ENCODE measurements at places on chromosomes 5 and 9.

DNA sequence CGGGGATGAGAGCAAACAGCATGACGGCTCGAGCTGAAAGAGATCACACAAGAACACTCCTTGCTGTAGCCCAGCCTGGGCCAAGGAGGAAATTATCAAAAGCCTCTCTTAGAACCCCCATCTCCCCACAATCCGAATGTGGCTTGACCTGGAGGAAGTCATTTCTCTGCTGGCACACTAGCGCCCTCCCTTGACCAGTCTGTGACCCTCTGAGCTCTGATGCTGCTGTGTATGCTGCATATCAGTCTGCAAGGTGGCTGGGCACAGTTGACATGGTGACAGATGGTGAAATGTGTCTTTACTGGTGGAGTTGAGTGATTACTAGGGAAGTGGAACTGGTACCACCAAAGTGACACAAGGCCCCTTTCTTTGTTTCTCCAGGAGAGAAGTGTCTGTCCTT is 3.3 kb downstream of the SLC46A2 start:
- no peak for DNase-seq

GRCh38 chr5:80275347-80275746 is 19.5 kb upstream of the SERINC5 start:
- no peak for DNase-seq

GRCh38 chr5:43422143-43422542 is 10.0 kb upstream of the CCL28 start:
- no peak for DNase-seq

DNA sequence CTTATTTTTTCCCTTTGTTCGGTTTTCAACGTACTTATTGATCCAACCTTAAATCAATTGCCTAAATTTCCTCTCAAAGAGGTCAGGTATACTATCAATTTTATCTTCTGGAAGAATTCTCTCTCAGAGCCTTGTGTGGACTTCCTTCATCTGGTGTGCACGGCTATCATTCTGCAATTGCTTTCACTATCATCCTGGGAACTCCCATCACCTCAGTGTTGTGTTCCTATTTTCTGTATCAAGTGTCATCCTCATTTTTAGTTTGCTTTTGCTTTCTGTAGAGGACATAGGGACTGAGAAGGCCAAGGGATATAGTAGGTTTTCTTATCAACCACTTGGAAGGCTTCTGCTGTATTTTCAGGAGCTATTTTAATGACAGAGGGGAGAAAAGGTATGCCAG is 11.3 kb downstream of the STOM start:
- DNase-seq = no peak

DNA sequence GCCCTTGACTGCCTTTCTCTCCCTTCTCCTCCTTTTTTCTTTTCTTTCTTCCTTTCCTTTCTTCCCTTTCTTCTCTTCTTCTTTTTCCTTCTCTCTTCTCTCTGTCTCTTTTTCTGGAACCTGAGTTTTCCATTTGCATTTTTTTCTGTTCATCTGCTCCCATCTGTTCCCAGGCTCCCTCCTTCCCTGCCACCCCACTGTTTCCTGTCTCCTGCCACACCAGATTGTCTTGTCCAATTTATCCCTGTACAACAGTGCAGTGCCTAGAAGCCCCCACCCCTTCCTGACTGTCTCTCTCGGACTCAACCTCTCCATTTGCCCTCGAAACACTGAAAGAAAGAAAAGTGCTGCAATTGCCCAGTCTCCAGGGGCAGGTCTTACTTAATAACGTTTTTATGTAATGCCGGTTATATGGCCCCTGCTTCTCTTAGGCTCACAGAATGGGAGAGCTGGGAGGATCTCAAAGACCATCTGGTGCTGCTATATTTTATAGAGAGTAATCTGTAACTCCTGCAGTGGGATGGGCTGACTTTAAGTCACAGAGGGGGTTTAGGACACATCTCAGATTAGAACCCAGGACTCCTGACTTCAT is 101.4 kb downstream of the RALGPS1 start:
- no peak for DNase-seq

DNA sequence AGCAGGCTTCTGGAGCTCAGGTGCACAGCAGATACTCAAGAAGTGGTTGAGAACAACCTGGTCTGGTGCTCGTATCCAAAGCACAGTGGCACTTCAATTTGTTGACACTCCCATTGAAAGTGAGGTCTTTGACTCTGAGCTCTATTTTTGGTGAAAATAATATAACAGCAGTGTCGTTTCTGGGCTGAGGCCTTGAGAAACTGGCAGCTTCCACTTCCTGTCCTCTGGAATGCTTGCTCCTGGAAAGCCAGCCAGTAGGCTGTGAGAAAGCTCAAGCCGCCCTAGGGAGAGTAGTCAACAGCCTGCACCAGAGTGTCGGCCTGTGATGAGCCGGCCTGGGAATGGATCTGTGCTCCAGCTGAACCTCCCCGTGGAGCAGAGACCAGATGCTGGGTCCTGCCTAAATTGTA is 6.8 kb upstream of the SUSD3 start:
- no peak for DNase-seq

DNA sequence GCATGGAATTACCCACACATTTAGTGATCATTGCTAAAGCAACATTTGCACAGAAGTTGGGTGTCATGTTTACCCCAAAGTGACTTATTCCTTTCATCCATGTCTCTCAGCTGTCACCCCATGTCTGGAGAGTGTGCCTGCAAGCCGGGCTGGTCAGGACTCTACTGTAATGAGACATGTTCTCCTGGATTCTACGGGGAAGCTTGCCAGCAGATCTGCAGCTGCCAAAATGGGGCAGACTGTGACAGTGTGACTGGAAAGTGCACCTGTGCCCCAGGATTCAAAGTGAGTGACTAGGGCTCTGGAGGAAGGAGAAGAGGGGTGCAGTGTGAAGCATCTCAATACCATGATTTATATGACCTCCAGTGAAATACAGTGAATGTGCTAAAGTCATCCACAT is 99.9 kb upstream of the PRRC1 start:
- no peak for DNase-seq

GRCh38 chr5:115209279-115209678 is 39.6 kb upstream of the TRIM36 start:
- DNase-seq = peak; percentile 3

DNA sequence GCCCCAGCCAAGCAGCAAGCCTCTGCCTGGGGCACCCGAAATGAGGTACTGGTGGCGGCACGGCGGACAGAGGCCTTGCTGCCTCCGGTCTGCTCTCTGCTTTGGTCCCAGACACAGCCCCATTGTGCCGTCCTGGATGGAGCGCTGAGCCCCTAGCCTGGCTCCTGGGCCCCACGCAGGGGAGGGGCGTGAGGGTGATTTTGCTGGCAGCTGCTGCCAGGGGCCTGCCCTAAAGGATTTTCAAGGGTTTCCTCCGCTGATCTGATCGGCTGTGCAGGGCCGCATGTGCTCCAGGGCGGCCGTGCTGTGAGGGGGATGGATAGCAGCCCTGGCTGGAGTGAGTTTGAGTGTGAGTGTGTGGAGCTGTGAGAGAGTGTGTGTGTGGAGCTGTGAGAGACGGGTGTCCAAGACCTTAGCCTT is 1.3 kb downstream of the GPSM1 start:
- DNase-seq = no peak

DNA sequence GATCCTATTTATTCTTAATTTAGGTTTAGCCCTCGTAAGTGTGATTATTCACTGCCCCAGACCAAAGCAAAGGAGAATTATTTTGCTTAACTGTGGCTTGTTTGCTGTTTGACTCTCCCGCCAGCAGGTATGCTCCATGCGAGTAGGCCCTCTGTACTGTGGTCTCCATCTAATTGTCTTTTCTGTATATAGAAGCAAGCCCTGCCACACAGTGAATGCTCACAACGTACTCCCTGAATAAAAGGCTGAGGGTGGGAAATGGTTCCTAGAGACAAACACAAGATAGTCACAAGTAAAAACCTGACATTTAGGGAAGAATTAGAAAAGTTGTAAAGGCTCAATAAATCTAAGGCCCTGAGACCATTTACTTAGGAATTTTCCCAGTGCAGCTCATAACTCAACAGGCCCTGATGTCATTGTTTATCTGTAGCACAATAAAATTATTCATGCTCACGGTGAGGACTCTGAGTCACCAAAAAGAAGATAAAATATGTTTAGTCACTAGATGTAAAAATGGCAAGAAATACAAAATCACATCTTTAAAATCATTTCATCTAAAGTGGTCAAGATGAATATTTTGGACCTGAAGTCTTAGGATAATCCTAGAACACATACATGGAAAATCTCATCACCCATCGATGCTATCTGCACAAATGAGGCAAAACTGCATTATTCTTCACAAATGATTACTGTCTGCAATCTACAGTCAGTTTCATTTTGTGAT is 473.2 kb downstream of the ENC1 start:
- no peak for DNase-seq

DNA sequence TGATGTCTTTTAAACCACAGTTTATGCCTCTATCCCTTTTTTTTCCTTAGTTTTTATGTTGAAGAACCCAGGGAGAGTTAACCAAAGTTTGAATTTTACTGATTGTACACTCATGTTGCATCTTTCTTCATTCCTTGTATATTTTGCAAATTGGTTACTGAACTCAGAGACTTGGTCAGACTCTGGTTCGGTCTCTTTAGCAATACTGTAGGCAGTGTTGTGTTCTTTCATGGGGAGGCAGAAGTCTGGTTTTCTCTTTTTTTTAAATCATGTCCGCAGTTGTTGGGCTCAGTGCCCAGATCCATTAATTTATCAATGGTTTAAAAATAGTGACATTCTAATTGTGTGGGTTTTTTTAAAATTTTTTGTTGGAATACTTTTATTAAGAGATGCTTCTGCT is 23.4 kb downstream of the UBE2R2 start:
- no peak for DNase-seq

GRCh38 chr9:28051559-28052503 is 478.6 kb upstream of the C9orf72 start:
- no peak for DNase-seq

DNA sequence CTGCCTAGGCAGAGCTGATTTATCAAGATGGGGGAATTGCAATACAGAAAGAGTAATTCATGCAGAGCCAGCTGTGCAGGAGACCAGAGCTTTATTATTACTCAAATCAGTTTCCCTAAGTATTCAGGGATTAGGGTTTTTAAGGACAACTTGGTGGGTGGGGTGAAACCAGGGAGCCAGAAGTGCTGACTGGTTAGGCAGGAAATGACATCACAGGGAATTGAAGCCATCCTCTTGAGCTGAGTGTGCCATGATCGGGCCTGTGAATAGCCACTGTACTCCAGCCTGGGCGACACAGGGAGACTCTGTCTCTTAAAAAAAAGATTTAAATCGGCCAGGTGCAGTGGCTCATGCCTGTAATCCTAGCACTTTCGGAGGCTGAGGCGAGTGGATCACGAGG is 45.3 kb upstream of the CDK5RAP2 start:
- no peak for DNase-seq

GRCh38 chr9:111599092-111599954 is at the start of gene PTGR1:
TSS of gene PTGR1 (minus strand) at chr9:111599647. CDS start at chr9:111597422, 2,225 bp downstream.
- no peak for DNase-seq

GRCh38 chr5:92552206-92553160 is 1028.5 kb downstream of the NR2F1-AS1 start:
- no peak for DNase-seq

DNA sequence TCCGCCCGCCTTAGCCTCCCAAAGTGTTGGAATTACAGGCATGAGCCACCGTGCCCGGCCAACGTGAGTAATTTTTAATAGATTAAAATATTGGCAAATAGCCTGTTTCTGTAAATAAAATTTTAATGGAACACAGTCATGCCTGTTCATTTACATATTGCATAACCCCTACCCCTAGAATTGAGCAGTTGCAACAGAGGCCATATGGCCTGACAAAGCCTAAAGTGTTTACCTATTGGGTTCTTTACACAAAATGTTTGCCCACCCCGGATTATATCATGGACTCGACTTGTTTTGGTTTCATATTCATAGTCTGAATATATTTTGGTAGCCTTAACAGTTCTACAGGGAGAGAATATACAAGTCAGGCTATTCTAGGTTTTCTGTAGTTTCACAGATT is 5.3 kb downstream of the NSA2 start:
- DNase-seq = no peak

DNA sequence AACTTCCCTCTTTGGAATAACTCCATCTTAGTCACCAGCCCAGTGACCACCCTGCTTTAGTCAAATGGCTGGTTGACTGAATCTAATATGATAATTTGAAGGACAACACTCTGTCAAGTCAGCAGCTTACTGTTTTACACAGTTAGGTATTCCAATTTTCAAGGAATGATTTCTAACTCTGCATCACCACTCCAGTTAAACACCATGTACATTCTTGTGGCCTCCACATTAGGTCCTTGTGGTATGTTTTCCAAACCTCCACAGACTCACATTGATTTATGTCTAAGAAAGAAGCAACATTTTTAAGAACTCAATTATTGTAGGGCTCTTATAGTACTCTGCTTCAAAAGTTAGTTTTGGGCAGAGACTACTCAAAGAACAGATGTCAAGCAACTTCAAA is 110.7 kb downstream of the TLE1 start:
- no peak for DNase-seq

GRCh38 chr5:126855266-126855665 is 78.3 kb downstream of the LMNB1 start:
- DNase-seq = no peak

DNA sequence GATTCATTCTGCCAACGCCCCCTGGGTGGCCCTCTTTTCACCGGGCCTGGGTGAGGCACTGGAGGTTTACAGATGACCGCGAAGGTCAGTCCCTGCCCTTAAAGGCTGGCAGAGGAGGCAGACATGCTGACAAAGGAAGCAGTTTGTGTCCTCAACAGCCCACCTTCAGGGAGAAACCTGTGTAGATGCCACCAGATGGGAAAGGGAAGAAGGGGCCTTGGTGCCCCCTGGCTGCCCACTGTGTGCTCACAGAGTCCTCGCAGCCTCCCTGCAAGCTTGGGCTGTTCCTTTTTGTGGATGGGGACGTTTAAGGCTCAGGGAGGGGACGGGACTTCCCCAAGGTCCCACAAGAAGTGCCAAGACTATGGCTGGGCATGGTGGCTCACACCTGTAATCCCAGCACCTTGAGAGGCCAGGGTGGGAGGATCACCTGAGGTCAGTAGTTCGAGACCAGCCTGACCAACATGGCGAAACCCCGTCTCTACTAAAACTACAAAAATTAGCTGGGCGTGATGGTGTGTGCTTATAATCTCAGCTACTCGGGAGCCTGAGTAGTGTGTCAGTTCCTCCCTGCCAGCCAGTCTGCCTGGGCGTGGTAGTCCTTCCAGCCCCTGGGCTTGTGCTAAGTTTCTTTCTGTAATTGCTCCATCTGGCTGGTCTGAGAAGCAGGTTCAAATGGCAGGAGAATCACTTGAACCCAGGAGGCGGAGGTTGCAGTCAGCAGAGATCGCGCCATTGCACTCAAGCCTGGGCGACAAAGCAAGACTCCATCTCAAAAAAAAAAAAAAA is 36.2 kb downstream of the NEK6 start:
- no peak for DNase-seq

DNA sequence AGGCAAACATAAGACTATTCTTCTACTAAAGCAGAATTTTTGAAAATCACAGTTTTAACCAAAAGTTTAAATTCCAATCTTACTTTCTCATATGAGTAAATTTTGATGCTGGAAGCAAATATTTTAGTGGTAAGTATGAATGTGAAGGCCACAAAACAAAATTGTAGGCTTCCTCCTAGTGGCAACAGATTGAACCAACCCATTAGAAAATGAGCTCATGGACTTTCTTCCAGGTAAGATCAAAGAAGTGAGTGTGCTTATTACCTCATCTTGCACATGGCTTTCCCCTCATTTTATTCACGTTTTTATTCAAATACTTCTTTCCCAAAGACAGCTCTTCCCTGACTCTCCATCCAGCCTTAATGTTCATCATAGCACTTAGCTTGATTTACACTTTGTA is 16.5 kb upstream of the RLN2 start:
- no peak for DNase-seq

- DNase-seq = peak; percentile 22
These were observed 72.3 kb downstream of the RAPGEF1 start for GRCh38 chr9:131667576-131667975.

GRCh38 chr5:42495914-42496313 is 72.7 kb downstream of the GHR start:
- DNase-seq = no peak
